Left cardiac atrium (tissue), 4 donors: ENCODE measurements at places on chromosomes 6 and 20.

DNA sequence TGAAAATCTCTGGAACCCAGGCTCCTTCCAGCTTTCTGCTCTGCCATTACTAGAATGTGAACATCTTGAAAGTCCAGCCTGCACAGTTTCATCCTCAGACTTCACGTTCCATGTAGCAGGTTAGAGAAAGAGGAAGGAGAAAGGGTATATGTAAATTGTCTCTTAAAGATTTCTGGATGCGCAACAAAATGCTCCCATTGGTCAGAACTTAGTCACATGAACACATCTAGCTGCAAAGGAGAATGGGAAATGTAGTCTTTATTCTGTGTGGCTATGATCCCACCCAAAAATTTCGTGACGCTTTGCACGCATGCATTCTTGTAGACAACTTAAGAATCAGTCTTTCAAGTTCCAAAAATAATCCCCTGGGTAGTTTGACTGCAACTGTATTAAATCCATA, 46.4 kb upstream of the CHD6 start:
- no peak for DNase-seq

DNA sequence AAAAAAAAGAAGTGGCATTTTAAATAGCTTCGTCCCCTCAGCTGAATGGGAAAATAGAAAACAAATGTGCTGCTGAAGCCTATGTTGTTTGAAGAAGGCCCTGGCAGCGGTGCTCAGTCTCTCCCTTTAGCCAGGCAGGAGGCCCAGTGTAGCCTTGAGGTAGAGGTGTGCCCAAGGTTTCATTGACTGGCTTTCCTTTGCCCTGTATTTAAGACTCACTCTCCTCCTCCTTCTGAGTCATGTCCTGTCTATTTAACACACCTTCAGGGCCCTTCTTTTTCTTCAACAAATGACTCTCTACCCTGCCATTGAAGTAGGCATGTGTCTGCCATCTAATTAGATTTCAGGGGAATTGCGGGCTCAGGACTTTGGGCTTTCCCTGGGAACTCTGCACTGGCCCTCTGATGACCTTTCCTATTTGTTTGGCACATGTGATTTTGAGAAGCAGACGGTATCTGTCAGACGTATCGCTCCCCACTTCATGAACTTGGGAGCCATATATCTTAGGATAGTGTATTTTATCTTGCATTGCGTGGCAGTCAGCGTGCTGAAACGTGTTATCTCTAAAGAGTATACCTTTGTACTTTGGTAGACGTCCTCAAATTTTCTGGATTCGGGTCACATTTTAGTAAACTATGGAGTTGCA, 4.3 kb downstream of the TJAP1 start:
- no peak for DNase-seq

GRCh38 chr6:79225717-79226599, 8.5 kb downstream of the HMGN3 start:
- DNase-seq, result no peak

DNA sequence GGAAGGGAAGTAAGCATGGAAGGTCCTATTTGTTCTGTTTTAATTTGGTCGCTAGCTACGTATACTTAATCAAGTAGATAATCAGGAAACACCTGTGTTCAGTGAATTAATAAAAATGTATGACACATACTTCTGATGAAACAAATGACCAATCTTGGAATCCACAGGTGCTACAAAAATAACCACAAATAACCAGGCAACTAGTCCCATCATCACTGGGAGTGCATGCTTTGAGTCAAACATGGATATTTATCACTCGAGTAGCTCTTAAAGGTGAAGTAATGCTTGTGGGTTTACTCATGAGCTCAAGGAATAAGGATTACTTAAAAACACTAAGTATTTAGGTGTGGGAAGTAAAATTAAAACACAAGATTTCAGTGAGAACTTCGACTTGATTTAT, 285.6 kb upstream of the ID4 start:
- DNase-seq, result no peak
